ENCODE measurements at places on chromosomes 12 and 14. TPM values are rescaled to one million over a fixed set of nuclear protein-coding genes. Genes with fewer than 3 reads are reported as not detected.

Gene KRT78
- not detected for total RNA-seq

Gene PDZRN4
- not detected for total RNA-seq

Gene FBLN5
- 3.5 TPM for total RNA-seq

Gene AGAP2
- total RNA-seq, result 71.6 TPM

Gene SOX5
- total RNA-seq, result not detected

Gene LRIG3
- total RNA-seq, result not detected

Gene RPL10L
- total RNA-seq, result not detected

Gene FAM90A1
- total RNA-seq, result not detected

Gene PROX2
- total RNA-seq, result 0.69 TPM

Gene LMNTD1
- total RNA-seq, result not detected

Gene NGB
- total RNA-seq, result not detected

Gene PRORP
- 27.8 TPM for total RNA-seq

Gene SLC6A12
- not detected for total RNA-seq

Gene NUP107
- total RNA-seq, result 106 TPM

Gene ARMH4
- not detected for total RNA-seq

Gene OR6C68
- not detected for total RNA-seq

Gene RNF212B
- not detected for total RNA-seq

Gene TAS2R10
- total RNA-seq, result 0.58 TPM

Gene TRHDE
- total RNA-seq, result not detected

Gene HOXC13
- total RNA-seq, result not detected

Gene ERGIC2
- 68.2 TPM for total RNA-seq

Gene SYCP3
- total RNA-seq, result 1.1 TPM

Gene P3H3
- 6.3 TPM for total RNA-seq

Gene KRT6C
- not detected for total RNA-seq

Gene SOAT2
- total RNA-seq, result 10.4 TPM

Gene CD9
- 14.0 TPM for total RNA-seq

Gene KLRC3
- 3.0 TPM for total RNA-seq

Gene CLECL1
- total RNA-seq, result 0.72 TPM

Gene GPRC5D
- not detected for total RNA-seq

Gene ST8SIA1
- total RNA-seq, result 13.8 TPM

Gene REP15
- 0.28 TPM for total RNA-seq

Gene TAS2R31
- 2.9 TPM for total RNA-seq

Gene PFDN5
- 425 TPM for total RNA-seq

Gene ZNF84
- total RNA-seq, result 40.8 TPM
